T1000 (cell line): ENCODE measurements at places on chromosomes 6 and 20.

- DNase-seq = no peak
Measured at GRCh38 chr6:164167873-164168405, 753.4 kb downstream of the QKI start.

DNA sequence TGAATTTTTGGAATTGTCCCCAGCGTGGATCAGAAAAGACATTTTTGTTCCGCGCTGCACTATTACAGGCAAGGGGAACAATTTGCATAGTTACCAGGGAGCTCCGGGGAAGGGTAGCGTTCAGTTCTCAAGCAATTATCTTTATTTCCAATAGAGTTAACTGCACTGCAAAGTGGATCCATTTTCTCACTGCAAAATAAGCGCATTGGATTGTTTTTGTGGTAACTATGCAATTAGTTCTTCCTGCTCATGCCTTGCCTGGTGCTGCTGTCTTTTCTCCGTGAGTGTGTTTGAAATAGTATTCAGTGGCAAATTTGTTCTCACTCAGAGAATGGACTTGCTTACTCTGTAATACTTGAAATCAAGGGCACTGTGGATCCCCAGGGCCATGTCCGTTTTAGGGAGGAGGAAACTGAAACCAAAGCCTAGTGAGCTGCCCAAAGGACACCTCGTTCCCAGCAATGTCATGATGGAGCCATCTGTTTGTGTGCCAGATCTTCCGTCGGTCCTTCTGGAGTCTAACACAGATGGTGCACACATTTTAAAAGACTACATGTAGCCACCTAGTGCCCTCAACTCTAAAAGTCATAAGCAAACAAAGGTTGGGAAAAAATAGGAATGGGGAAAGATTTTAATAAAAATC lies 7.4 kb upstream of the PCK1 start:
- DNase-seq = no peak

DNA sequence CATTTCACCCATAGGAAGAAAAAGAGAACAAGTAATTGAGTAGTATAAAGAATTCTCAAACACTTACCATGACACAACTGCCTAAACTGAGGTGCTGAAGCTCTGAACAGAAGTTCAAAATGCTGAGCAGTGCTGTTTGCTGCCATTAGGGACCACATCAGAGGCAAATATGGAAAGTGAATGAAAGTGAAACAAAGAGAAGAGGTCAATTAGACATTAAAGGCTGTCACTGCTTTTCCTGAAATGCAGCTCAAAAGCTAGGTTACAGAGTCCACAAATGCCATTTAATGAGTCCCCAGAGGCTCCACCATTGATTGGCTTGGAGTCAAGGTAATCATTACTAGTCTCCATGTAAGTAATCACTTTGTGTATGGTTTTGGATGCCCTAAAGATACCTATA lies 46.1 kb downstream of the POU3F2 start:
- no peak for DNase-seq

- no peak for DNase-seq
Measured at GRCh38 chr6:19028201-19028600, 641.1 kb downstream of the RNF144B start.

DNA sequence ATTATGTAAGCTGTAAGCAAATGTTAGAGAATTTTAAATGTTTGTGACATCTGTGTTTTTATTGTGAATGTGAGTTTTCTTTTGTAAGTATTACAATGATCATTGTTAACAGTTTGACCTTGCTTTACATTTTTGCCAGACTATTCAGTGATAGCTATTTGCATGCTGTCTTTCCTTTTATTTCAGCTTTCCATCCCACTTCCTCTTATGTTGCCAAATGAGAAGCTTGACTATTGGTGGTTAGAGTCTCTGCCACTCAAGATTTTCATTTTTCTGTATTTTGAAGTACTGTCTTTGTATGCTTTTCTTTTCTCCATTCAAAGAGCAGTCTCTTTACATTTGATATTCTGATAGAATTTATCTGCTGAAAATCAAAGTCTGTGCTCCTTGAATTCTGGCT lies 104.1 kb downstream of the PRIM2 start:
- no peak for DNase-seq

DNA sequence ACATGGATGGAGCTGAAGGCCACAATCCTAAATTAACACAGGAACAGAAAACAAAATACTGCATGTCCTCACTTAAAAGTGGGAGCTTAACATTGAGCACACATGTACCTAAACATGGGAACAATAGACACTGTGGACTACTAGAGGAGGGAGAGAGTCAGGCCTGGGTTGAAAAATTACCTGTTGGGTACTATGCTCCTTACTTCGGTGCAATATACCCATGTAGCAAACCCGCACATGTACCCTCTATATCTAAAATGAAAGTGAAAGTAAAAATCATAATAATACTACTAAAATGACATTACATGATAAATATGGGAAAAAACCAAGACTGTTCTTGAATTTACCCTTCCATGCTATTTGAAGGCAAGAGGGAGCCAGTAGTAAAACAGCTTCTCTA lies 1273.8 kb upstream of the ADGRB3 start:
- no peak for DNase-seq

- DNase-seq = no peak
Measured at GRCh38 chr6:85428486-85428885, 21.4 kb upstream of the NT5E start.

DNA sequence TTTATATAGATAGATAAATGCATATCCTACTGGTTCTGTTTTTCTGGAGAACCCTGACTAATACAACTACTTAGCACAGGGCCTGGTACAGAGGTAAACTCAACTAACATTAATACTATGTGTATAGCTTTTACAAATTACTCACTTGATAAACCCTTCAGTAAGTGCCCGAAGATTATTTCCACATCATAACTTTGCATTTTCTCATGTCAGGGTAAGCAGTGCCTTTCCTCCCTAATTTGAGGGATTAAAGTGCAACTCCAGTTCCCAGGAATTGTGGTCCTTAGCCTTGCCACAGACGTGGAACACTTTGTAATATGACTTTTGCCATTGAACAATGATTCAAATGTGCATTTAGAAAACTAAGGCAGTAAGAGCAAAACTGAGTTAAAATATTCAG lies 147.5 kb upstream of the SMLR1 start:
- DNase-seq = no peak

DNA sequence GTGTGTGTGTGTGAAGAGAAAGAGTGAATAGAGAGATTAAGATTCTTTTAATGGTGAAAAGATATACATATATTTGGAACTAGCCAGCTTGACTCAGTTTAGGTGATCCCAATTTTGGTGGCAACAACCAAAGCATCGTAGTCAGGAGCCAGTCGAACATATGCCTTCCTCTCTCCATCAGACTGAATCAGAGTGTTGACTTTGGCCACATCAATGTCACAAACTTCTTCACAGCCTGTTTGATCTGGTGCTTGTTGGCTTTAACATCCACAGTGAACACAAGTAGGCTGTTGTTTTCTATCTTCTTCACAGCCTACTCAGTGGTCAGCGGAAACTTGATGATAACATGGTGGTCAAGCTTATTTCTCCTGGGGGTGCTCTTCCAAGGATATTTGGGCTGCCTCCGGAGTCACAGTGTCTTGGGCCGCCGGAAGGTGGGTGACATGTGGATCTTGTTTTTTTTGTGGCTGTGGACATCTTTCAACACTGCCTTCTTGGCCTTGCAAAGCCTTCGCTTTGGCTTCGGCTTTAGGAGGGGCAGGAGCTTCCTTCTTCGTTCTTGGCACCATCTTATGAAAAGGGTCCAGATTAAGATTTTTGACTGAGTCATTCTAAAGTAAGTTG lies 3.4 kb downstream of the HLA-F start:
- DNase-seq = no peak

DNA sequence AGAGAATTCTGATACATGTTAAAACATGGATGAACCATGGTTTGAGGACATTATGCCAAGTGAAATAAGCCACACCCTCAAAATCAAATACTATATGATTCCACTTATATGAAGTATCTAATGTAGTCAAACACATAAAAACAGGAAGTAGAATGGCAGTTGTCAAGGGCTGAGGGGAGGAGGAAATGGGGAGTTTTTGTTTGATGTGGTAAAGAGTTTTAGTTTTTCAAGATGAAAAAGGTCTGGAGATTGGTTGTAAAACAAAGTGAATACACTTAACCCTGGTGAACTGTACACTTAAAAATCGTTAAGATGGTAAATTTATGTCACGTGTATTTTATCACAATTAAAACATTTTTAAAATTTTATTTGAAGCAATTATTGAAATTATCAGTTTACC lies 127.4 kb upstream of the GRIK2 start:
- no peak for DNase-seq

DNA sequence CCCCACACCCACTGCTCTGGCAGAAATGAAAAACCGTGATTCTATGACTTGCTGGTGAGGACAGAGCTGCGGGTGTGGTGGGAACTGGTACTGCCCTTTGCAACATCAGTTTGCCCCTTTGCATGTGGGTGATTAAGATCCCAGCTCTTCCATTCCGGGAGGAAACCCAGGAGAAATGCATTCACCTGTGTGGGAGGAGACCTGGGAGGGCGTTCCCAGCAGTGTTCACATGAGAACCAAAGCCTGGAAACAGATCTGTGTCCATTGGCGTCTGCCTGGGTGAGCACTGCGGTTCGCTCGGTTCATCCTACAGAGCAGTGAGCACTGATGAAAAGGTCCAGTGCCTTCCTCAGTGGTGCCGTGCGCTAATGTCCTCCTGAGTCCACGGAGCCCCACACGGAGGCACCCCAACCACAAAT lies 89.7 kb downstream of the SMOC2 start:
- no peak for DNase-seq

- DNase-seq = no peak
Measured at GRCh38 chr6:142871910-142872331, 73.1 kb downstream of the HIVEP2 start.

DNA sequence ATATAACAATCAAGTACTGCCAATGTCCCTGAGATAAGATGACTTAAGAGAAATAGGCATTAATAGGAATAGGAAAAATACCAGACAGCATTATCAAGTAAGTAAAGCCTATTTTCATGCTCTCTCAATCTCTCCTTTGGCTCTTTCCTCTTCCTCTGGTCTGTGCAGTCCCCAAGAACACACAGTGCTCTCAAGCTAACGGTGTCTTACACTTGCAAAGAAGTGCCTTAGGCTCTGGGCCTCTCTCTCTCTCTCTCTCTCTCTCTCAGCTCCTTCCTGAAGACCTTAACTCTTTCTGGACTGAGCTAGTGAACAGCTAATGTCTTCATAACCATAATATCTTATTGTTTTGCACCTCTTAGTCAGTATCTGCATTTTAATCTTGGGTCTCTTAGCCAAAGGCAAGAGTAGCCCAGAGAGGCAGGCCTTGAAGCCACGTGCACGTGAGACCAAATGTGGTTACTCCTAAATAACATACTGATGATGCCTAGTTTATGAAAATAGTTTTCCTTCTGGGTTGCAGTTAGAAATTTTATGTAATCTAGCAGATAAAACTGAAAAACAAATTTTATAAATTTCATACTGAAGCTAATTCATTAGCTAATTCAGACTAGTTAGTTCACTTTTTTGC lies 70.8 kb downstream of the TPD52L1 start:
- DNase-seq = no peak

DNA sequence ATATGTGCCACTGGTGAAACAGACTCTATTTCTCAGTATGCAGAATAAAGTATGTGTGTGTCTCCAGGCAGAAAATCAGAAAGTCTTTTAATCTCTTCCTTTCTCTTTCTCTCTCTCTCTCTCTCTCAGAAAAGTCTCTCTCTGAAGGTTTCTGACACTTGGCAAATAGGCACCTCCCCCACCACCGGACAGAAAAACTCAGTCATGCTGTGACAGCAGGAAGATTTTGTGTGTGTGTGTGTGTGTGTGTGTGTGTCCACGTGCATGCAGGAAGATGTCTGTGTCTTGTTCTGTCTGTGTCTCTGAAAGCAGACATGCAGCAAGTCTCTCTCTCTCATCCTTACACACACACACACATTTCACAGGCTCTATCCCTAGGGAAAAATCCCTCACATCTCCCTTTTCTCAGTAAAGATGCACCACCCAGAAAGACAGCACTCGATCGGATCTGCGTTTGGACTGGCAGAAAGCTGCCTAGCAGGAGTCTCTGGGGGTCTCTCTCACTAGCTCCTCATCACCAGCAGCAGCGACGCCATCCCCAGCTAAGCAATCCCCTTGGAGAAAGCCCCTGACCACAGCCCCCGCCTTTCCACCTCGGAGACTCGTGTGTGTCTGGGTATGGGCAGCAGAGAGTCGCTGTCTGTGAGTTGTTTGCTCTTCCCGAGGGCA lies 98.3 kb downstream of the EDN3 start:
- DNase-seq = no peak

GRCh38 chr6:91694016-91694654 lies 1107.3 kb upstream of the MAP3K7 start:
- DNase-seq = no peak

- no peak for DNase-seq
Measured at GRCh38 chr6:135904666-135905065, 53.2 kb downstream of the PDE7B start.

DNA sequence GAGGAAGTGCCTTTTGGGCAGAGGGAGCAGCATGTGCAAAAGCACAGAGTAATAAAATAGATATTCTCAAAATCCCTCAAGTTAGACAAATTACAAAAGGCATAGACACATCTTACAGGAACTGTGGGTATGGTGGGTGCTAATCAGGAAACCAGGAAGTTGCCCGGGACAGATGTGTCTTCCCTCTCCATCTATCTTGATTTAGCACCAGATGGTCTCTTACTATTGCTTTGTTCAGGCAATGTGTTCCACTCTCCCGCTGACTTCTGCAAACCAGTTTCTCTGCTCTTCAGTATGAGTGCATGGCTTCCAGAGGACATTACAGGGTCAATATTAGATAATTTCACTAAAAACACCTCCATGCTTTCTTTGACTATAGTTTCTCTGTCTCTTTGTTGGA lies 13.2 kb downstream of the CITED2 start:
- DNase-seq = no peak

DNA sequence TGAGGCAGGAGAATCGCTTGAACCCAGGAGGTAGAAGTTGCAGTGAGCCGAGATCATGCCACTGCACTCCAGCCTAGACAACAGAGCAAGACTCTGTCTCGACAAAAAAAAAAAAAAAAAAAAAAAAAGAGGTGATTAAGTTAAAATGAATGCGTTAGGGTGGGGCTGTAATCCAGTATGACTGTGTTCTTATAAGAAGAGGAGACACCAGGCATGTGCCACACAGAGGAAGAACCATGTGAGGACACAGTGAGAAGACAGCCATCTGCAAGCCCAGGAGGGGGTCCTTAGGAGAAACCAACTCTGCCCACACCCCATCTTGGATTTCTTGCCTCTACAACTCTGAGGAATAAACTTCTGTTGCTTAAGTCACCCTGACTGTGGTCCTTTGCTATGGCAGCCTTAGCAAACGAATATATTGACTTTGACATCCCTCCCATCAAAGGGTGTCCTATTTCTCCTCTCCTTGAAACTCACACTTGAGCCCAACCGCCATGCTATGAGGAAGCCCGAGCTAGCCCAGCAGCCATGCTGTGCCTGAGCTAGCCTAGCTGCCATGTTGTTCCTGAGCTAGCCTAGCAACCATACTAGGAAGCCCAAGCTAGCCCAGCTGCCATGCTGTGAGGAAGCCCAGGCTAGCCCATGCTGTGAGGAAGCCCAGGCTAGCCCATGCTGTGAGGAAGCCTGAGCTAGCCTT lies 15.8 kb upstream of the PPP1R16B start:
- no peak for DNase-seq

DNA sequence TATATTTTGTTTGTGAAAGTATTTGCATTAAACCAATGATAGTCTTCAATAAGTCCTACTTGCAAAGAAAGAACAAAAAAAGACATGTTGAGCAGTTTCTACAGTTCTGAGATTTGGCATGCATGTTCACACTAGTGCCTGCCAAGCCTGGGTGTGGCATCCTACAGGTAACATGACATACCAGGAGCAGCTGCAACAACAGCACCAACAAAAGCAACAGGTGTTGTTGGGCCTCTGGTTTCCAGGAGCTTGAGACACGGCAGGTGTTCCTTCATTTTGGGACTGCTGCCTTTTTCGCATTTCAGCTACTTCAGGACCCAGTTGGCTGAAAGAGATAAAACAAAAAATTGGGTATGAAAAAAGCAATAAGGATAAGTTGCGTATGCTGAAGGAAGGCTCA lies 41.2 kb upstream of the MTRF1L start:
- no peak for DNase-seq
